ENCODE measurements at places on chromosomes 2 and 18.

DNA sequence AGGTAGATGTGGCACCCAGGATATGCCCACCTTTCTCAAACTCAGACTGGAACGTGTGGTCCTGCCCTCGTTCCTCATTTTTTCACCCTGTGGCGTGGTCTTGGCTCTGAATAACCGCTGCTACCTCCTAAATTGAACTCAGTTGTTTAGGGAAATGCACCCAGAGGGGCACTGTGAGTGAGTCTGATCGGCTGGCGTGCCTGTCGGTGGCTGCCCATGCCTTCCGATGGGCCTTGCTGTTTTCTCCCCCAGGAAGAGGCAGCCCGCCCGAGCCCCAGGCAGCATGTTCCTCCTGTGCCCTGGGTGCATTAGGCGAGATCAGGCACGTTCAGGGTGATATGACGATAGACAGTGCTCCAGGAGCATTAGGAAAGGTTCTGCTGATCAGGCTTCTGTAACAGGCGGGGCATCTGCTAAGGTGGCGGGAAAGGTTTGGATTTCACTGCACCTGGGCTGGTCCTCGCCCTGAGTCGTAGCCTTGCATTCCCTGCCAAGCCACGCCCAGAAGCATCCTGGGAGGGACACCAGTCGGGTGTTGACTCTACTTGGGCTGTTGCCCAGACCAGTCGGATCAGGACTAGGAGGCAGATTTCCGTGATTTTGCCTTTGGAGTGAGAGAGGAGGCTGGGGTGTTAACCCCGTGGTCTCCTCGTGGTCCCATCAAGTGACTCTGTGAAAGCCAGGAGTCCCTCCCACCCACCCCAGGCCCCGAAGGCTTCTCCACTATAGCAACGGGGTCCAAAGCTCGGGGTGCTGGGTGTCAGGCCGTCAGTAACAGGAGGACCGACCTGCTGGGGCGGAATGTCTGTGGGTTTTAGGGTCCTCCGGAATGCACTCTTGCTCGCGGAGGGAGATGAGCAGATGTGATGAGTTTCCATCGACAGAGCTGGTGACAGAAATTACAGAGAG is 75.1 kb downstream of the SH3BP4 start:
- DNase-seq = no peak

DNA sequence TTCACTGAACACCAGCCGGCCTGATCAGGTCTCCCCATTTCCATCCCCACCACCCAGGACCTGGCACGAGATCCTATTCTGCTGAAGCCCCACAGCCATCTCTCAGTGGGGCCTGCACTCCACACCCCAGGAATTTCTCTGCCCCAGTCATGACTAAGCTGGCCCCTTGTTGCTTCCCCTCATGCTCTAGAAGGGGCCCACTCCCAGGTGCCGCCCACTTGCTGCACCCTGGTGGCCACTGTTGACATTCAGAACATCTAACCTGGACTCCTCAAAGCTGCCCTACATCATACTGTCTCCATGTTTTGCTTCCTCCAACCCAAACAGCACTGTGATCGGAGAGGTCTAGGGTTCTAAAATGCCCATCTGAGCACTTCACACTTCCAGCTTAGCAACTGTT is 90.7 kb upstream of the KLHL29 start:
- DNase-seq = no peak

GRCh38 chr2:217332866-217333265 is 473.0 kb upstream of the TNP1 start:
- DNase-seq = no peak

GRCh38 chr2:207281436-207281835 is 115.7 kb upstream of the KLF7 start:
- no peak for DNase-seq

- no peak for DNase-seq
These were observed 101.5 kb downstream of the VWA3B start for GRCh38 chr2:98188351-98189046.

DNA sequence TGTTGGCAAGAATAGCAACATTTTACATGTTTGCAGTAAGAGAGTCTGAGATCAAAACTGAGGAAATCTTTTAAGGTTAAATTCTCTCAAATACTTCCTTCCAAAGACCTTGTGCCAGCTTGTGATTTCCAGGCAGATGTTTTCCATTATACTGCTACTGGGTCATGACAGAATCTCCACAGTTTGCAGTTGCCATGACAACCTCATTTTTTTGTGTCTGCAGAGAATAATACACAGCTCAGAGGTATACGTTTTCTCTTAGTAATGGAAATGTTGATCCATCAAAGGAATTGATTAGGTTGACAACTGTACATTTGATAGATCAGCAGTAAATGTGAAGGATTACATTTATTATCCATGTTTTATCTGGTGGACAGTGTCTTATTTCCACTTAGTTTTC is 29.1 kb upstream of the CSRNP3 start:
- DNase-seq = no peak

- DNase-seq = no peak
These were observed 15.9 kb upstream of the CHAC2 start for GRCh38 chr2:53751728-53752127.

DNA sequence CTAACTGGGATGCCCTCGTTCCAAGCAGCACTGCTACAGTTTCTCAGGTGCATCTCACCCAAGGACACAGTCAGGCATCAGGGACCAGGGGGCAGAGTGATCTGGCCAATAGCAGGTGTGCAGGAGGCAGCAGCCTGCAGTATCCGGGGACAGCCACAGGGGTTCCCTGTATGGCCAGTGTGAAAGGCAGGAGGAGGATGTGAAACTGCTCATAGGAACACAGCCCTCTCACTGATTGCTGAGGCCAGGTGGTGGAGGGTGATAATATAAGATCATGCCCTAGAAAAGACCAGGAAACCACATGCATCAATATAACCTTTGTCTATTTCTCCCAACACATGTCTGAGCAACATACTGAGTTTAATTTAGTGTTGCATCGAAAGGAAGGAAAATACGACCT is 112.7 kb upstream of the TACR1 start:
- no peak for DNase-seq

GRCh38 chr18:54822872-54823845 is 5.1 kb upstream of the RAB27B start:
- DNase-seq = no peak

GRCh38 chr2:128326346-128326745 is 7.7 kb upstream of the HS6ST1 start:
- DNase-seq = no peak

DNA sequence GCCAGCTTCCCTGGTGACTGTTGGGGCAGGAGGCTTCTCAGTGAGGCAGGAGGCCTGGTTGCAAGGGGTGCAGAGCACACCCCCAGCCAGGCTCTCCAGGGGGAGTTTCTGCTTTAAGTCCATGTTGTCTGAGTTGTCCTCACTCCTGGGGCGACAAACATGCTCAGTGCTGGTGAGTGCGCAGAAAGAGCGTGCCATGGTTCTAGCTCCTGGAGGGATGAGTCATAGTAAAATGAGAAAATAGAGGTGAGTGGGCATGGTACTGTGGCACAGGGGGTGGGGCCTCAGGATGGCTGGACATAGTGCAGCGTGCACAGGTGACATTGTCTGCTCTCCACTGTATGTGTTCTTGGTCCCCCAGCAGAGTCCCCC is 457.2 kb upstream of the HS6ST1 start:
- no peak for DNase-seq

GRCh38 chr2:61398413-61398812 is 72.5 kb downstream of the USP34 start:
- no peak for DNase-seq

DNA sequence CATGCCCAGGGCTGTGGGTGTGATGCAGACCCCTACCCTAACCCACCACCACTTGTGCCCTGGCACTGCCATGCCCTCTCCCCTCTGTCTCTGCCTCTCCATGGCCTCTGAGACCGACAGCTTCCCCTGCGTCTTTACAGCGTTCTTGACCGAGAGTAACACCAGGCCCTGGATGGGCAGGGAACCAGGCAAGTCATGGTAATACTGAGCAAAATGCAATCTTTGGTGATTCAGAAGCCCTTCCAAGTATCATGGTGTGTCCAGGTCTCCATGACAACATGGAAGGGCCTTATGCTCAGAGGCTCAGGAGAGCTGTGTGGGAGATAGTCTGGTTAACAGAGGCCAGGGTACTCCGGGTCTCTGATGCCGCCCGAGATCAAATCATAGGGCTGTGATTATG is 176.1 kb downstream of the KLHL29 start:
- DNase-seq = no peak

DNA sequence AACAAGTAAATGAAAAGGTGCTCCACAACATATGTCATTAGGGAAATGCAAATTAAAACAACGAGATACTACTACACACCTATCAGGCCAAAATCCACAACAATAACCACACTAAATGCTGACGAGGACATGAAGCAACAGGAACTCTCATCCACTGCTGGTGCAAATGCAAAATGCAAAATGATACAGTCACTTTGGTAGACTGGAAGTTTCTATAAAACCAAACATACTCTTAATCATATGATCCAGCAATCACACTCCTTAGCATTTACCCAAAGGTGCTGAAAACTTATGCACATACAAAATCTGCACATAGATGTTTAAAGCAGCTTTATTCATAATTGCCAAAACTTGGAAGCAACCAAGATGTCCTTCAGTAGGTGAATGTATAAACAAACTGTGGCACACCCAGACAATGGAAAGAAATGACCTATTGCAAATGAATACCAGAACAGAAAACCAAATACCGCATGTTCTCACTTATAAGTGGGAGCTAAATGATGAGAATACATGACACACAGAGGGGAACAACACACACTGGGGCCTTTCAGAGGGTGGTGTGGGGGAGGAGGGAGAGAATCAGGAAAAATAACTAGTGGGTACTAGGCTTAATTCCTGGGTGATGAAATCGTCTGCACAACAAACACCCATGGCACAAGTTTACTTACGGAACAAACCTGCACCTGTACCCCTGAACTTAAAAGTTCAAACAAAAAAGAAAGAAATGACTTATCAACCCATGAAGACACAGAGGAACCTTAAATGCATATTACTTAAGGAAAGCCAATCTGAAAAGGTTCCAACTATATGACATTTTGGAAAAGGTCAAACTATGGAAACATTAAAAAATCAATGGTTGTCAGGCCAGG is 80.4 kb downstream of the ASXL2 start:
- no peak for DNase-seq

- no peak for DNase-seq
These were observed 3.6 kb downstream of the UCN start for GRCh38 chr2:27304488-27305240.

- DNase-seq = no peak
These were observed 372.2 kb downstream of the DSEL start for GRCh38 chr18:67144329-67144728.

DNA sequence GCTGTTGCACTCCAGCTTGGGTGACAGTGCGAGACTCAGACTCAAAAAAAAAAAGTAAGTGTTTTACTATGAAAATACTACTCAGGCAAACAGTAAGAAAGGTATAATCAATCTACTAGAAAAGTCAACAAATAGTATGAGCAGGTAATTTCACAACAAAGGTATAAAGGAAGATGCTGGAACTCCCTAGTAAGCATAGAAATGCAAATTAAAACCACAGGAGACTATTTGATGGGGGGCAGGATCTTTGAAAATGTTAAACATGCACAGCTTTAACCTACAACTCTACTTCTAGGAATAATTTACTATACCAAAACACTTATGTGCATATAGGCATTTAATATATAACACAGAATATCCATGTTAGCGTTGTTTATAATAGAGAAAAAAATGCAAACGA is 24.3 kb upstream of the TNFAIP6 start:
- DNase-seq = no peak

DNA sequence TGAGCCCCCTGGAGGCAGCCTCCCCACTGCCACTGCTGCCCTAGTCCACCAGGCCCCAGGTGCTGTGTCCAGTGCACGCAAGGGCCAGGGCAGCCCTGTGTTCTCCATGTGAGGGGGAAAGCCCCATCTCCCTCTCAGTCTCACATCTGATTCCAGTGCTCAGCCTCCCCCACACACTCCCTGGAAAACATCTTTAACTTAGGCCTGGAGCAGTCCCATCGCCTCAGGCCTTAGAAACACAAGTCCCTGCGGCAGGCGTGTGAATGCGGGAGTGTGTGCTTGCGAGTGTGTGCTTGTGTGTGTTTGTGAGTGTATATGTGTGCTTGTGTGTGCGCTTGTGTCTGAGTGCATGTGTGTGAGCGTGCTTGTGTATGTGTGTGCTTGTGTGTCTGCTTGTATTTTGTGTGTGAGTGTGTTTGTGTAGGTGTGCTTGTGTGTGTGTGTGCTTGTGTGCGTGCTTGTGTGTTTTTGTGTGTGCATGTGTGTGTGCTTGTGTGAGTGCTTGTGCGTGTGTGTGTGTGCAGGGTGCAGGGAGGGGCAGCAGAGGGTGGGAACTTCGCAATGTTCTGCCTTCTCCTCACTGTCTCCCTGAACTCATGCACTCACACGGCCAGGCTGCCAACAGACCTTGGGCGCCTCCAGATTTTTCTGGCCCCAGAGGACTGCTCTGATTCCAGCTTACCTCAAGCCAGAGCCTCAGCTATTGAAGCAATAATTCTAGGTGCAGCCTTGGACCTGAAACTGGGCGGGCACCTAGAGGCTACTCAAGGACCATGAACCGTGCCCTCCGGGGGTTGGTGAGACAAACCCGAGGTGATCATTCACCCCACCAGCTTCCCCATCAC is 139.6 kb downstream of the CABLES1 start:
- DNase-seq = no peak

DNA sequence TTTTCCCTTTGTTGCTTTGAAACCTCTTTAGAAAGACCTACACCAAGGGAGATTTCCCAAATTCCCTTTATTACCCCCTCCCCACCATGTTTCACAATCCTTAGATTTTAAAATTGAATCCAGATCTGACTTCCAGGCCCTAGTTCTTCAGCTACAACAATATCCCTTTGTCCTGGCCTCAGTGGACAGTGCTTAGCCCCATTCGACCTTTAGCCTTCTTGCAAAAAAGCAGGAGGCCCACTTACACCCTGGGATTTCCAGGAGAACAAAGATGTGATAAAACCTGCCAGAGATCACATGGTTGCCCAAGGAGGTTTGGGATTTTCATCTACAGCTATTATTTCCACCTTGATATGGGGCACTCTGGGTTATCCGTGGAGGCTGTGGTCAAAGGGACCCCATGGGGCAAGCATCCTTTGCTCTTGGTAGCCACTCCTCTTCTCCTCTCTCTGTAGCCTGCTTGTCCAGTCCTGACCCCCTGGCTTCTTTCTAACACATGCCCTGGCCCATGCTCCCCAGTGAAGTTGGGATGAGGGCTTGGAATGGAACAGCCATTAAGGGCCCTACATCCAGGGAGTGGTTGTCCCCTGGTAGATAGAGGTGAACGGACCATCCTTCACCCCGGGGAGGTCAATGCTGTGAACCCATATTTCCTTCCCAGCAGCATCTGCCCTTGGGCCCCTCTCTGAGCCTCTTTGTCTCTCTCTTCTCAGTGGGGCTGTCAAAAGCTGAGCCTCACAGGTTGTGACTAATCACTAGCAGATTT is 267.4 kb downstream of the DYSF start:
- no peak for DNase-seq

DNA sequence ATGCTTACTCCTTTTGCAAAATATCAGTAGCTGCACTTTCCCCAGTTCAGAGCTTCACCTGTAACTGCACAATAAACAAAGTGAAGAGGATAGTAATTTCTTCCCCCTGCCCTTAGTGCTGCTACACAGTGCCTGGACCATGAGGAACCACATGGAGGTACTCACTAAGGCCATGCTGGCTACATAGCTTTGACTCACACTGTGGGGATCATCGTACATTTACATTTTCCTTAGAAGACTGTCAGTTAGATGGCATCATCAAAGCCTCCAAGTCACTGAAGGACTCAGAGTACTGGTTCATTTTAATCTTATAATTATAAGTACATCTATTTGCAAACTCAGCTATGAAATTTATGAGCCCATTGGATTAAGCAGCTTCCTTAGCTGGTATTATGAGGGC is 1416.5 kb upstream of the CELF4 start:
- DNase-seq = no peak
